ENCODE measurements at places on chromosomes 12 and 14.

GRCh38 chr14:101630056-101630965, 69.0 kb downstream of the DIO3 start:
- no peak for DNase-seq

DNA sequence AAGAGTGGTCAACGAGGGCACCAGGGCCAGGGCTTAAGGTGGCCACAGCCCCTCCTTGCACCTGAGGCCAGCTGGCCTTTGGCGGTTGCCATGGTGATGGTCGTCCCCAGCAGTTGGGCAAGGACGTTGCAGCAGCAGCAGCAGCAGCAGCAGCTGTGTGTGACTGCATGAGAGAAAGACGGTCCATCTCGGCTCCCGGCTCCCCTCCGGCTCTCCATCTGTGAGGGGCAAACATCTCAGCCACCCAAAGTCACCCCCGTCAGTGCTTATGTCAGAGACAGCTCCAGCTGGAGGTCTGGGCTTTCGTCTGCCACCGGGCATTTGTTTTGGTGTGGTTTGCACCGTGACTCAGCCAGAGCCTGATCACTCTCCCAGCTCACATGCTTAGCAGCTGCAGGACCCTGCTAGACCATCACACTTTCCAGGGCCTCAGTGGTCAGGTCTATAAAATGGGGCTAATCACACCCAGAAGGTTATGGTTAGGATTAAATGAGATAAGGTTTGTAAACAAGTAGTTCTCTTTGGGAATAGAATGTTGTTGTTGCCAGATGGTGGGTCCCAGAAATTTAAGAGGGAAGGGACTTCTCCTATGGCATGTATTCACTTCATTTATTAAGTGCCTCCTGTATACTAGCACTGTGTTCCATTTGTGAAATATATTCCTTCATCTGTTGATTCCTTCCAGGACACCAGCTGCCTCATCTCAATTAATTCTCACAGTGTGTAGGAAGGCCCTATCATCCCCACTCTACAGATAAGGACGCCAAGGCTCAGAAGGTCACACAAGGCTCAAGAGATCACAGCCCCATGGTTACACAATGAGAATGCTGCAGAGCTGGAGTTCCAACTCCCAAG, 212.6 kb upstream of the LHX5 start:
- DNase-seq, result no peak

DNA sequence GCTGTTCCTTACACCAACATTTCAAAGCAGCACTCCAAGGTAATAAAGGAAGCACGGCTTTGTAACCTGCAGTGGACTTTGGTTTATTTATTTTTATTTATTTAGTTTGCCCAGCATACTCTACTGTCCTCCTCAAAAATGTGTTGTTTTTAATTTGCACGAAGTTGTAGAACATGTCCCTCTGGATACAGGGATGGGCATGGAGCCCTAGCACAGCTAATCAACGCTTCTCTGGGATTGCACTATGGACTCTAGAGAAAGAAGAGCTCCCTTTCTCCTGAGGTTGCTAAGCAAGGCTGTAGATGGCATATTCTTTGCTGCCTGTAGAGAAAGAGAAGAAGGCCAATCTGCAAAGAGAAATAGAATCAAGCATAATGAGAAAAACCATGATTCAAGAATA, 5.9 kb upstream of the ANAPC5 start:
- DNase-seq, result no peak

- DNase-seq, result no peak
These were observed 16.6 kb downstream of the SLC41A2 start for GRCh38 chr12:104941454-104941853.

GRCh38 chr14:37778135-37778943, 182.9 kb downstream of the TTC6 start:
- DNase-seq, result no peak

DNA sequence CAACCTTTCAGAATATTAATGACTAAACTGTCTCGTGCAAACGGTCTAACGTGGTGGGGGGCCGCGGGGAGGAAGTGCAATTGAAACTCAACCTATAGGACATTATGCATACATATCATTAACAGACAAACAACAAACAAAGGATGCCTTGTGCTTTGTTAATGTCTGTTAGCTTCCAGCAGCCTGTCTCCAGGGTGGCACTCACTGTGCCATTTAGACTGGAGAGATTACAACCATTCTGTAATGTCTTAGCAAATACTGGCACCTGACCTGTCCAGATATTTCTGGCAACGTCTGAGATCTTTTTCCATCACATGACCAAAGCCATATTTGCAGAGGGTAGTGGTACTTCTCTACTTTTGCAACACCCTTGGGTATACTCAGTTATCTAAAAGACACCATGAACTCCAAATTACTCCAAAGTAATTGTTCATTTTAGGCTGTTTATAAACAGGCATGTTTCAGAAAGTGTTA, 11.6 kb downstream of the BHLHE41 start:
- no peak for DNase-seq

GRCh38 chr14:92384461-92385133, 61.6 kb downstream of the SLC24A4 start:
- no peak for DNase-seq

GRCh38 chr12:57096099-57096572, 7.2 kb downstream of the NAB2 start:
- DNase-seq, result no peak

DNA sequence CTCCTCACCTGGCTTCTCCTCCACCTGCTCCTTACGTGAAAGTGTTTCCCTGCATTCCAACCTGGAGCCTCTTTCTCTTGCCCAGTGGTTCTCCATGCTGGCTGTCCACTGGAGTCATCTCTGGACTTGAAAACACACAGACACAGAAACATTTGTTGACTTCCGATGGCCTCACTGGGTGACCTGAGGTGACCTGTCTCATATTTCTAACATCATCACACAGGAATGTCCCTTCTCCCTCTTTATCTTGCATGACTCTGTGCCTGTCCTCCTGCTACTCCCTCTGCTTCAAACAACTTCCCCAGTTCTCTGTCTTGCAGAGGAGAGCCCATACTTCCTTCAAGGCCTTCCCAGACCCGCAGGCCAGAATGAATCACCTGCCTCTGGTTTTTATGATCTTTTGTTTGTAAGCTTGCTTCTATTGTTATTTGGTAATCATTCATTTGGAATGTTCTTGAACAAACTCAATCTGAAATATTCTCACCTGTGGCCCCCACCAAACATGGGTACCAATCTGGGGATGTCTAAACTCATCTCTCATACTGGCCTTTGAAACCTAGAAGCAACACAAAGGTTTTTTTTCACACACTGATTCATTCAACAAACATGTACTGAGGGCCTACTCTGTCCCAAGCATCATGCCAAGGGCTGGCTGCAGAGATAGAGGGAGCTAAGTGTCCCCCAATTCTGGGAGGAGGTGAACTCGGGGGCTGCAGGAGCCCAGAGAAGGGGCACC, 9.7 kb upstream of the RIN3 start:
- no peak for DNase-seq

- no peak for DNase-seq
These were observed 57.6 kb downstream of the C12orf56 start for GRCh38 chr12:64332938-64333337.

GRCh38 chr14:61461808-61462275, 140.5 kb downstream of the PRKCH start:
- no peak for DNase-seq

GRCh38 chr12:58540480-58541299, 379.6 kb downstream of the LRIG3 start:
- no peak for DNase-seq

Data from stimulated activated effector memory CD8-positive, alpha-beta T cell treated with anti-CD3 and anti-CD28 coated beads, Interleukin-12 subunit alpha, Interleukin-12 subunit beta, amount 100 ng/mL, for 72 hours (primary cell).